Kidney (tissue), 22 donors: ENCODE measurements at places on chromosomes 4 and X.

GRCh38 chr4:87911252-87911774 is 64.2 kb upstream of the SPP1 start:
- no peak for DNase-seq

DNA sequence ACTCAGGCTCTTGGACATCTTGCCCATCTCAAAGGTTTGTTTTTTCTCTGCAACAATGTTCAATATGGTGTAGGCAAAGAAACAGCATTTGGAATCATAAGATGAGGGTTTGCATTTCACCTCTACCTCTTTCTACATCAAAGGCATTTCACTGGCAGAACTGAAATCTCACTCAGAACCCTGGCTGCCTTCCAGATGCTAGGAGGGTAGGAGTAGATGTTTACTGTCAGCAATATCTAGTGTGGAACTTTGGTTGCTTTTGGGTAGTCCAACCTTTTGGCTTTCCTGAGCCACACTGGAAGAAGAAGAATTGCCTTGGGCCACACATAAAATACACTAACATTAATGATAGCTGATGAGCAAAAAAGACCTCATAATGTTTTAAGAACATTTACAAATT is 297.0 kb upstream of the KLF3 start:
- DNase-seq: no peak

DNA sequence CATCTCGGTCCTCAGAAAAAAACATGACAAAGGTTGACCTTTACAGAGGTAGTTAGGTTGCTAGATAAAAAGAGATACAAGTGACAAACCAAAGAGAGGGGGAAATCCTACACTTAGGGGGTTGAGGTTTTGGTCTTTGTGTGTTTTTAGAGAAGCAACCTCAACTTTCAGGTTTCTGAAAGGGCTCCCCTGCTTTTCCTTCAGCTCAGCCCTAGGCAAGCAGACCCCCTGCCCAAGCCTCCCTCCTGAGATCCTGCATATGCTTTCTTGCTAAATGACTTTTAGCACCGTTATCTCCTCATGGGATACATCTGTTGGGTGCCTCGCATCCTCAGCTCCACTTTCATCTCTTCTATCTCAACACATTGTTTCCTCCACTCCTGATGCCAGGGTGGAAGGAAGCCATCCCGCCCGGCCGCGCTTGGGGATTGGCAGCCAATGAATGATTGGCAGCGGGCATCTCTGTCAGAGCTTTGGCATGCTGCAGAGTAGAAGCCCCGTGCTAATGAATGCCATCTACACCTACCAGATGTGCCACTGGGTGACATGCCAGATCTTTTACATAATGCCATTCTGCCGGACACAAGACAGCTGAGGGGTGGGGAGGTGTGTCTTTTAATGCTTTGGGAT is 15.0 kb upstream of the PRDM8 start:
- no peak for DNase-seq

DNA sequence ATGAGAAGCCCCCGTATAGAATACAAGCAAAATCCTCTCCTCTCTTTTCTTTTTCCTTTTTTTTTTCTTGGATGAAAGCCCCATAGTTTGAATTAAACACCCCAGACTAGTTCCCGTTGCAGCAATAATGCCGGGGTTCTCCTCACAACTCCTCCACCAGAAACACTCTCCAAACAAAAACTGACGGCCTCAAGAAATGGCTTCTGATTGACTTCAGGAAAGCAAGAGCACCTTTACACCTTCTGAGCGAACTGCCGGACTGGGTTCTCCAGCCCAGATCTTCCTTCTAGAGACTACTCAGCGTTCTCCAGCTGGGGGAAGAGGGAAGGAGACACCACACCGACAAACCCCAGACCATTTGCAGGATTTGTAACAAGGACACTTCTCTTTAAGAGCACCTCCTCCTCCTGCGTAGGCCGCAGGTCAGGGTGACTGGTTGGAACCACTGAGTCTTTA is 4.0 kb downstream of the HAND2 start:
- DNase-seq: peak; percentile 36

DNA sequence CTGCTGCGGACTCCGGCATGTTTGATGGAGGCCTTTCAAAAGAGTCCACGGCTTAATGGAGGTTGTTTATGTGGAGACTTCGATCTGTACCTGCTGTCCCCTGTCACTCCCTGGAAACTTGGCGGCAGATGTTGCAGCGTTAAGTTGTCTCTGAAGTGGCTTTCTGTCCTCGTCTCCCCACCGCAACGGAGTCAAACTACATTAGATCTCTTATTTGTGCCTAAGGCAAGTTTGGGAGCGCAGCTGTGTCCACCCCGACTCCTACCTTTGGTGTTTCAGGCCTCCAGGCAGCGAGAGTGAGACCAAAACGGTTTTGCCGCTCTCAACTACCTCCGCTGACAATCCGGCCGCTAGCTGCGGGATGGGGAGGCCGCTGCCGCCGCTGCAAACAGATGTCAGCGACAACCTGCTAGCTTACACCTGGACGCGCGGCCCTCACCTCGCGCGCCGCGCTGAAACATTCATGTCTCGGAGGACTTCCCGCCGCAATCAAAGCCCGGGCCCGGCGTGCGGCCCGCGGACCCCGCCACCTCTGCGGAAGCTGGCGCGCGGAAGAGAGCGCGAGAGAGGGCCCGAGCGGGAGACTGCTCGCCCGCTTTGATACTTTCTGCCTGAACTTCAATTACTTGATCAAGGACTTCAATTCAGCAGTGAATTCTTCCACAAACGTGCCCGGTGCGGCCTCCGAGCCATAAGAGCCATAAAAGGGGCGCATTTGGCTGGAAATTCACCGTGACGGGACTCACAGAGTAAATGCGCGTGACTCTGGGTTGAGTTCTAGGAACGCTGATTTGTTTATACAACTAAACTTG is 108.4 kb downstream of the ANTXR2 start:
- peak; percentile 82 for DNase-seq

DNA sequence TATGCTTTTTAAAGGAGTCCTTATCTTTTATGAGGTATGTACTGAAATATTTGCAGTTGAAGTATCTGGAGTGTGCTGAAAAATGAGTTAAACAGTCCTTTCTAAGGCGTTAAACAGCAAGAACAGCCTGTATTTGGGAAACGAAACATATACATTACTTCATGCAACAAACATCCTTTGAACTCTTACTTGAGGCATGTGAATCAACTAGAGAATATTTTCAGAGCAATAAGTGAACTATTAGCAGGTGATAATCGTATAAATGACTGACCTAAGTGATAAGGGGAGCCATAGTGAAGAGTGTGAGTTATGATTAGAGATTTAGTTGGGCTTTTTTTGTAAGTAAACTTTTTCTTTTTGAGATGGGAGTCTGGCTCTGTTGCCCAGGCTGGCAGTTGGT is 45.9 kb upstream of the RHOH start:
- no peak for DNase-seq

GRCh38 chr4:38949411-38950051 is 81.9 kb downstream of the FAM114A1 start:
- no peak for DNase-seq
